ENCODE measurements at places on chromosomes 2 and 18.

- no peak for DNase-seq
Measured at GRCh38 chr2:29322011-29322410, 206.8 kb downstream of the CLIP4 start.

DNA sequence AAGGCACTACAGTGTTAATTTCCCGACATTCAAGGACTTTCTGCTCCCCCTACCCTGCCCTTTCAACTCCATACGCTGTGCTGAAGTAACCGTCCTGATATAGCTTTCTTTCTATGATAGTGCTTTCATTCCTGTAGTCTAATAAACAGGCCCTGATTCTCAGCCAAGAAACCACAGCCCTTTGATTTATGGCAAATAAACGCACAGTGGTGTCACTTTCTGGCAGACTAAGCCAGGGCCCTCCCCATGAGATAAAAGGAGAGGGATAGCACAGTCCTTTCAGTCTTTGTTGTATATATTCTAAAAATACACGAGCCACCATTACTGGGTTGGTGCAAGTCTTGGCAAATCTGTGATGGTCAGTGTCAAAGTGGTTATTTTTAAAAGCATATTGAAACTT, 291.2 kb downstream of the ALPK2 start:
- no peak for DNase-seq

DNA sequence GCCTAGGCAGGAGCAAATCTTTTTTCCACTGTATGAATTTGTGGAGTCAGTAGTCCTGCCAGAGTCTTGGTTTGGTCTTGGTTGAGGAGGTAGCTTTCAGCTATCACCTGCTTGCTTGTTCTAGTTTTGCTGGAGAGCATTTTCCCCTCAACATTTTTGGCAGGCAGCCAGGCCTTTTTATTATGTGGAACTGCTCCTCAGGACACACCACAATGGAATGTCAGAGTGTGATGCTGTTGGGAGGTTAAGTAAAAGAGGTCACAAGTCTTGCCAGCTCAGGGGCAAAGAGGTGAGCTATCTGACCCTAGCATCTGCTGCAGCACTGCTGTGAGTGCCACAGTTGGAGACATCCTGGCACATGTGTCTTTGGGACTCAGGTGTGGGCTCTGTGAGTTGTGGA, 258.0 kb downstream of the CNTNAP5 start:
- DNase-seq, result no peak

GRCh38 chr2:177164584-177165052, 48.0 kb upstream of the HNRNPA3 start:
- DNase-seq, result peak; percentile 39

DNA sequence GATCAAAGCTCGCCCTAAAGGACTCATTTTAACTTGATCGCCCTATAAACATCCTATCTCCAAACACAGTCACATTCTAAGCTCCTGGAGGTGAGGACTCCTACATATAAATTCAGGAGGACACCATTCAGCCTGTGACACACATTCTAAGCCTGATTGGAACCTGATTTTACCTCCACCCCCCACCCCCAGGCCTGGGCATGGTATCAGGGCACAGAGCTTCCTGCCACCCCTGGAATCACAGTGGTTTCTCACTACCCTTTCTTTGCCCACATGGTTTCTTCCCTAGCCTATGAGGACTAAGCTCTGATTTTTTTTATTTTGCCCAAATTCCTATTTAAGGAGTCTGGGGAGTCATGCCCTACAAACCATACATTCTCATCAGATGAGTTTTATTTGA, 428.1 kb upstream of the ID2 start:
- DNase-seq, result no peak

- DNase-seq, result peak; percentile 10
Measured at GRCh38 chr18:45910405-45911023, 56.6 kb downstream of the EPG5 start.

GRCh38 chr2:150325656-150326314, 161.7 kb downstream of the RND3 start:
- DNase-seq, result no peak

DNA sequence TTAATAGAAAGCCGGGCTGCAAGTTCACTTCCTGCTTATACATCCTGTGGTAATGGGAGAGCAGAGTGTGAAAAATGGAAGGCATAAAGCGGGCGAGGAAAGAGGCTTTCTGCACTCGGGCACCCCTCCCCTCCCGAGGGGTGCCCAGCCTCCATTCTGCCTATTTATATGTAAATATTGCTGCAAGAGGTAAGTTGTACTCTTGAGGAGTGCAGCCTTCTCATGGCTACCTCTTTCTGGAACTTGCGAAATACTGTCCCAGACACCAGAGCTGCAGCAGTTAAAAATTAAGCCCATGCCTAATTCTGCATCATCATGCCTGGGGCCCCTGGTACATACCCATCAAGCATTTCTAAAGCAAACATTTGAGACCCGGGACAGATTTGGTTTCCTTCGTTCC, 156.0 kb downstream of the GBX2 start:
- no peak for DNase-seq

GRCh38 chr18:3294435-3295080, 32.6 kb downstream of the MYL12B start:
- no peak for DNase-seq

DNA sequence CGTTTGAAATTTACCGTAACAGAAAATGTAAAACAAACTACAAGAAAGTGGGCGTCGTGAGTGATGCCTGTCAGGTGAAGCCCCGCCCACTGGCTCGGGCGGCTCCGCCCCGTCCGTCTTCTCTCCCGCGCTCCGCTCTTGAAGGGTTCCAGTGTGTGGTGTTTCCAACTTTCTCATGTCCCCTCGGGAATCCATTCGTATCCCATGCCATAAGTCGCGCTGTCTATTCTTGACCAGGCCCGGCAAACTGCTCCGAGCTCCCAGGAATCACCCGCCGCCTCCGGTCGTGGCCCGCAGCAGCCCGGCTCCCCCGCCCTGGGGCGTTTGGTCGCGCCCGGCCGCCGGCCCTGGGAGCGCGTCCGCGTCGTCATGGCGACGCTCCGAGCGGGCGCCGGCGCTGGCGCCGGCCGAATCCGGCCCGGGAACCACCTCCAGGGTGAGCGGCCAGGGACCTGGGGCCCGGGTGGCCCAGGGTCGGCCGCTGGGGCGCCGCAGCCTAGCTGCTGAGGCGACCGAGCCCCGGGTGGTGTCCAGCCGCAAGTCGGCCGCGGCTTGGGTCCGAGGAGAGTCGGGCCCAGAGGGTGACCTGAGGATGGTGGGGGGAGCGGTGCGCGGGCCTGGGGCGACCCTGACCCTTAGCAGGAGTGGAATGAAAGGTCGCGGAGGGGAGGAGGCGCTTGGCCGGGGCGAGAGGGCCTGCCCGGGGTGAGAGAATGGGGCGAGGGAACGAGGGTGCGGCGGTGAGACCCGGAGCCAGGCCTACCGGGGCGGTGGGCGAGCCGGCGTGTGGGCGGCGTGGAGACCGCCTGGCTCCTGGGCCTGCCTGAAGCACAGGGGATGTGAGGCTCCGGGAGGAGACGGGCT, at the start of gene CFAP221:
CFAP221 (plus strand) TSS at position 375 of the 864 bp plus-strand sequence. CDS start 1,683 bp downstream, outside the sequence.
- DNase-seq, result no peak

GRCh38 chr2:46041434-46041833, 255.8 kb upstream of the EPAS1 start:
- no peak for DNase-seq

DNA sequence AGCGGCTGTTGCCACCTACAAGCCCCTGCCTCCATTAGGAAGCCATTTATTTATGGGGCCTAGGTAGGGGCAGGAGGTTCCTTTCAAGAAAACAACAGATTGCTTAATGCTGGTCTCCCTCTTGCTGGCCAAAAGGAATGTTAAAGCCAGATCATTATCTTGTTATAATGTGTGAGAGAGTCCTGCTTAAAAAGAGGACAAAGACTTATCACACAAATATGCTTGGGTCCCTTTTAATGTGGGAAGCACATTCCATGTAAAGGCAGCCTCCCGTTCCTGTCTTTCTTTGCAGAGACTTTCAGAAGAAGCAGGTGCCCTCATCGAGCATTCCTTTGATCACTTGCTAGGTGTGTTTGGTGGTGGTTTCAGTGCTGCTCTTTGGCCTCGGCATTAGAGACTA, 76.4 kb downstream of the AGAP1 start:
- no peak for DNase-seq

- DNase-seq, result no peak
Measured at GRCh38 chr18:54822872-54823845, 5.1 kb upstream of the RAB27B start.

- DNase-seq, result no peak
Measured at GRCh38 chr2:34012715-34013302, 413.7 kb upstream of the FAM98A start.

DNA sequence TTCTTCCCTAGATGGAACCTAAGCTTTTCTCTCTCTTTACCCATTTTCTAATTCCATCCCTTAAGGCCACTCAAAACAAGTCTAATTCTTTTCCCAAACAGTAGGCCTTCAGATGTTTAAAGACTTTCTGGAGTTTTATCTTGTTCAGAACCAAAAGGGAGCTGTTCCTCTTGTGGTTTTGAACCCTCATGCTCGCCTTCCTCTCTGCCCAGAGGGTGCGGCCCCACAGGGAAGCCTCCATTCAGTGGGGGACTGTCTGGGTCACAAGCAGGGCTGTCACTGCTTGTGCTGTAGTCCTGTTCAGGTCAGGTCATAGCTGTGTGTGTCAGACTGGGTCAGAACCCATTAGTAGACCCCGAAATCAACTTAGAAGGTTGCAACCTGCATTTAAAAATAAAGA, 56.5 kb downstream of the TET3 start:
- no peak for DNase-seq

DNA sequence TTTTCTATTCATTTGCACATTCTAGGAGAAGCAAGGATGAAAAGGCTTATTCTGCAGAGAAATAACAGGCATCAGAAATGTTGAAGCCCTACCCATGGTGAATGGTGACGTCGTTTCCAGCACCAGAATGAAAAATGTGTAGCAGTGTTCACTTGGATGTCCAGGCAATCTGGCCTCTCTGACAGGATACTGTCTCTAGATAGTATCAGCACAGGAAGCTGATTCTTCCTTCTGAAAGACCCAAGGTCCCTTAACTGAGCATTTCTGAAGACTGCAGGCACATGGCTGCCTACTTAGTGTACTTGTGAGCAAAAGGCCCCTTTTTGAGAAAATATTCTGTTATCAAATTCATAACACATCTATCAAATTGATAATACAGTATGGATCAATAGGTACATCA, 234.1 kb downstream of the XIRP2 start:
- DNase-seq, result no peak

GRCh38 chr18:27666016-27666415, 480.9 kb upstream of the CHST9 start:
- no peak for DNase-seq

- DNase-seq, result no peak
Measured at GRCh38 chr2:33848486-33848885, 249.4 kb upstream of the FAM98A start.

DNA sequence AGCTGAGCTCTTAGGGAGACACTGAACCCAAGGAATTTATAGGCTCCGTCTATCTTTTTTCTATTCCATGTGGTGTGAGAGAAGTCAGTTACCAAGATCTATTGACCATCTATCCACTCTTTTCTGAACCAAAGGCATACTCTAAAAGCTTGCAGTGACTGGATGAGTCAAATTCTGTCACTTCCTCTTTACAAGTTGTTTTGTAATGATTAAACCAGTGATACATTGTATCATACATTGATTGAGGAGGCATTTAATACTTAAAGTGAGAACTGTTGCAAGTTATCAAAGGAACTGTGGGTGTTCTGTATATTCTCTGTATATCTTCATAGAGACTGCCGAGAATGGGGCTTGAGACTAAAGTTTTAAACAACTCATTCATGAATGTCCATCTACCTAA, 188.8 kb downstream of the CAMKMT start:
- no peak for DNase-seq

- DNase-seq, result no peak
Measured at GRCh38 chr2:102117472-102117858, 25.1 kb upstream of the IL1R1 start.

DNA sequence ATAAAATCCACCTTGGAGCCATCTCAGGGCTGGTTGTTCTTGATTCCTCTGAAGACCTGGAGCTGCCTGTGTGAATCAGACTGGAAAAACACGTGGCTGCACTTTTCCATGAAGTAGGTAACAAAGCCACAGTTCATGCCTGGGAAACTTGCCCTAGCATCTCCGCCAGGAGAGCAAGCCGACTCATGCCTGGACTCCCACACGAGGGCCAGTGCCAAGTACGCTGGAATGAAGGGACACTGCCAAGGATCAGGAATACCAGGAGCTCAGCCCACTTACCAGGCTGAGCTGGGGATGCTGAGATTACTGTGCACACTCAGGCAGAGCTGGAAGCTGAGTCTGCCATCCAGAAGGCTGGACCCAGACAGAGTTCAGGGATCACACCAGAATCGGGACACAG, 10.9 kb upstream of the FHL2 start:
- no peak for DNase-seq

- DNase-seq, result no peak
Measured at GRCh38 chr18:23181547-23181946, 46.3 kb downstream of the CABLES1 start.

DNA sequence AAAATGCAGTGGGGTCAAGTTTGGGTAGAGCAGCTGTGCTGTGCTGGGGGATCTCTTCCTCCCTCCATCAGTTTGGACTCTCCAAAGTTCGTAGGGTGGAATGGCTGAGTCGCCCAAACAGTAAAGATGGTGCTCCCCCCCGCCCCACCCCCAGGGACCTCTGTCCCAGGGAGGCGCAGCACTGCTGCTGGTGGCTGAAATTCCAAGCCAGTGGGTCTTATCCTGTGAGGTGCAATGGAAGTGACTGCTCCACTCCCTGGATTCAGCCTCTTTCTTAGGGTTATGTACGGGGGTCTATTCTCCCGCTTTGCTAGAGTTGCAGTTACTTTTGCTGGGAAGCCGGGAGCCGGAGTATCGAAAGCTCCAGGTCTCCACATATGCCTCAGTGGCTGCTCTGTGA, 97.5 kb upstream of the CTAGE1 start:
- no peak for DNase-seq

- DNase-seq, result no peak
Measured at GRCh38 chr2:163558251-163559021, 177.4 kb downstream of the FIGN start.

DNA sequence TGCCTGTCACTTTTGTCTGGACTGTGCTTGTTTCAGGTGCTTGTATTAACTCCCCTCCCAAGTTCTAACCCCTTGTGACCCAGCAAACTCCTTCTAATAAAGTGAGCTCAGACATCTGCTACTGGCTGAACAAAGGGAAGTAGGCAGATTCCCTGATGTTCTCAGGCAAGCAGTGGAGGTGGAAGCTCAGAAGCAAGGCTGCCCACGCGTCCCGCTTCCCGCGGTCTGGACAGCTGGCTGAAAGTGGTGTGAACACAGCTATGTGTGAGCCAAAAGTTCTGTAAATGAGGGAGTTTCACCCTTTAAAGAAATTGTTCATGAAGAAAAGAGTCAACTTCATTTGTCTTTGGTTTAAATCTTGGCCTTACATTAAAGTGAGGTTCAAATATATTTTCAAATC, 40.0 kb downstream of the NAPG start:
- no peak for DNase-seq

Data from stimulated activated CD4-positive, alpha-beta T cell treated with anti-CD3 and anti-CD28 coated beads, Interleukin-1b, Interleukin-23, amount 100 ng/mL, for 1 hour (primary cell).